ENCODE measurements at places on chromosomes 1 and 21.

- DNase-seq, result no peak
These were observed 68.9 kb downstream of the CNIH3 start for GRCh38 chr1:224684979-224685425.

DNA sequence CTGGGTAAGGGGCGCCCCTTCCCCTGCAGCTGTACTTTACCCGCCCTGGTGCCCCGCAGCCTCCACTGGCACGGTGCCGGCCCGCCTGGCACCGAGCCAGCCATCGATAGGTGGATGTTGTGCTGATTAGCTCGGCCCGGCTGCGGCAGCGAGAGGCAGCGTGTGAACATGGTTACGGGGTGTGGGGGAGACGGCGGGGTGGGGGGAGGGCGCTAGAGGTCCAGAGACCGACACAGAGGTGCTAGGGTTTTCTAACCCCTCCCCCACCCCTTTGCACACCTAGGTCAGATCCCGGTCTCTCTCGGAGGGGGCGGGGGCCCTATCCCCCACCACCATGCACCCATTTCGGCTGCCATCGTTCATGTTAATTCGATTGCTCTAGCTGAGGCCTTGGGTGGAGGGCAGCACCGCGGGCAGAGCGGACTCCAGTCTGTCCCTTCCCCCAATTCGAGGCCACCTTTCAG, 6.7 kb downstream of the EFNA4 start:
- no peak for DNase-seq

DNA sequence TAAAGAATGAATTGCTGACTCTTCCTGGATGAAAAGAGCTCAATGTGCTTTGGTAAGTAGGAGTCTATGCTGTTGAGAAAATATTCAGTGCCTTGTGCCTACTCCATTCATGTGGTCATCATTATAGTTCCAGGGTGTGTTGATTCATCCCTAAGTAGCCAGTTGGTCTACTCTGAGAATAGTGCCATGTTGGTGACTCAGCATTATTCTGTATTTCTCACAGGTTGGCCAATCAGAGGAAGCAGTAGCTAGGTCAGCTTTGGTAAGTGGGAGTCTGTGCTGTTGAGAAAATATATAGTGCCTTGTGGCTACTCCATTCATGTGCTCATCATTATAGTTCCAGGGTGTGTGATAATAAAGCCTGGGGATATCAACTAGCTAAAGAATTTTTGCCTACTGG, 397.3 kb downstream of the AGBL4 start:
- DNase-seq, result no peak

GRCh38 chr1:200753650-200754198, 15.0 kb downstream of the CAMSAP2 start:
- no peak for DNase-seq

DNA sequence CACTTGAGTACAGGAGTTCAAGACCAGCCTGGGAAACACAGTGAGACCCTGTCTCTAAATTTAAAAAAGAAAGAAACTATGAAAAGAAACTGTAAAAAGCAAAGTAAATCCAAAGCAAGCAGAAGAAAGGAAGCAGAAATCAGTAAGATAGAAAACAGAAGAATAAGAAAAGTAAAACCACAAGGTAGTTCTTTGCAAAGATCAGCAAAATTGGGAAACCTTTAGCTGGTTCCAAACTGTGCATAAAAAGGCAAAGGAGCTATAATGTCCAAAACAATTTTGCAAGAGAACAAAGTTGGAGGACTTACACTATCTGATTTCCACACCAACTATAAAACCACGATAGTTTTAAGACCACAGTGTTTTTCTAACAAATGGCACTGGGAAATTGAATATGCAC, 218.8 kb downstream of the RPS6KC1 start:
- DNase-seq, result no peak
